ENCODE measurements at places on chromosomes 1 and 21.

DNA sequence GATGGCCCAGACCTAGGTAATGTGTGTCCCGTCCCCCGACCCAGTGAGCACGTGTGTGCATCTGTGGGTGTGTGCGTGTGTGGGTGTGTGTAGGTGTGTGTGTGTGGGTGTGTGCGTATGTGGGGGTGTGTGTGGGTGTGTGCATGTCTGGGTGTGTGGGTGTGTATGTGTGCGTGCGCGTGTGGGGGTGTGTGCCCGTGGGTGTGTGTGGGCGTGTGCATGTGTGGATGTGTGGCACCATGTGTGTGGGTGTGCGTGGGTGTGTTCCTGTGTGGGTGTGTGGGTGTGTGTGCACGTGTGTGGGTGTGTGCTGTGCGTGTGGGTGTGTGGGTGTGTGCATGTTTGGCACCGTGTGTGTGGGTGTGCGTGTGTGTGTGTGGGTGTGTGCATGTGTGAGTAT lies 309.5 kb downstream of the KIF26B start:
- no peak for DNase-seq

DNA sequence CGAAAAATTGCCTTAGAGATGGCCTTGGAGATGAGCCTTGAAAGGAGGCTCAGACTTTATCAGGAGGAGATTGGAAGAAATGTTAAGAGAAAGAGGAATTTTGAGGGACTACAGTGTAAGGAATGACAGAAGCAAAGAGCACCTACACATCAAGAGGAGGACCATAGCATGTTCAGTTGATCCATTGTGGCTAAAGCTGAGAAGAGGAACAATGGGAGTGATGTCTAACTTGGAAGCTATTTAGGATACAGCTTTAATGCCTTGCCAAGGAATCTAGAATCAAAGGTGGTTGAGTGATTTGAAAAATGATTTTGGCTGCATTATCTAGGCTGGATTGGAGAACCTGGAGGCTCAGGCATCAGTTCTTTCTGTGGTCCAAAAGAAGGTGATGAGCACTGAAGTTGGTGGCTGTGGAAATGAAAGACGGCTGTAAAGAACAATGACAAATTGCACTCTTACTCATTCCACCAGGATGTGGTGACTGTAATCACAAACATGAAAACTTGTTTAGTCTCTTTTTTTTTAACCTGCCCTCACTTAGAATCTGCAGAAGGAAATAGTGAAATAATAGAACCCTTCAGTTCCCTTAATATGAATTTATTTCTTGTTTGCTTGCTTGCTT lies 11.3 kb downstream of the FAM20B start:
- no peak for DNase-seq

- DNase-seq: no peak
These were observed 33.9 kb downstream of the OLFML2B start for GRCh38 chr1:161989786-161990185.

GRCh38 chr1:172254521-172255222 lies 165.8 kb upstream of the C1orf105 start:
- no peak for DNase-seq

GRCh38 chr1:50368179-50369007 lies 54.9 kb downstream of the DMRTA2 start:
- DNase-seq: no peak

GRCh38 chr1:203239081-203239480 lies 9.6 kb upstream of the CHIT1 start:
- DNase-seq: no peak

DNA sequence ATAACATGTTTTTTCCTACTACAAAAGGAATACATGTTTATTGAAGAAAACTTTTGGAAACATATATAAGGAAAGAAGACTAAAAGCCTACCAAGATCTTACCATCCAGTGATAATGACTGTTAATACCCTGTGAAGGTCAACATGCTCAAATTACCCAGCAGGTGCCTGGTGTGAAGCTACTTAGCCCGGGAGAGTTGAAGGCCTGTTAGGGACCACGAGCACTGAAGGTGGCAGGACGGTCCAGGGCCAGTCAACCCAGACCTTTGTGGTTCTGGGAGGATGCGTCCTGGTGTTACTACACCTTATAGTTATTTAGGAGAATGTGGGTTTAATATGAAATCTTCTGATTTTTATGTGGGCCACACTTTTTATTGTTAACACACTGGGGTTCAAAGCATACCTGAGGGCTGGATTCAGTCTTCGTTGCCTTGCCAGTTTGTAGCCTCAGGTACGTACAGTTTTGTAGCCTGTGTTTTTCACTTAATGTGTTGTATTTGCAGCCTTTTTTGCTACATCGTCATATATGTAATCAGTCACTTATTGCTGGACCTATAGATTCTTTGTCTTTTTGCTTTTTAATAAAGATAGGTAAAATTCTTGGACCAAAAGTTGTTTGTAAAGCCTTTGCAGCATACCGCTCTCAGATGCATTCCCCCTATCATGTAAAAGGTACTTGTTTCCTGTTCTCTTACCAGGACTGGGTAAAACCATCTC lies 9.8 kb downstream of the ITSN1 start:
- no peak for DNase-seq

DNA sequence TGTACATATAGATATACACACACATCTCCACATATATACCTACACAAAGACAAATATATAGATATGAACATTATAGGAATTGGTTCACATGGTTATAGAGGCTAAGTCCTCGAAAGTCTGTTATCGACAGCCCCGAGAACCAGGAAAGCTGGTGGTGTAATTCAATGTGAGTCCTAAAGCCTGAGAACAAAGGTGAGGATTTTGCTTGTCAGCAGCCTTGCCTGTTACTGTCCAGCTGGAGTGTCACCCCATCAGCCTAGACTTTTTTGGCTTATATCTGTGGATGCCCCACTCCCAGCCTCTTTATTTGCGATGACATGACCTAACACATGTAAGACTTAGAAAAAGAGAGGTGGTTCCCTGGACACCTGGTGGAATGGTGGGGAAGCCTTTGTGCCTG lies 97.0 kb downstream of the GIPC2 start:
- no peak for DNase-seq

GRCh38 chr1:15100880-15101760 lies 52.4 kb upstream of the TMEM51 start:
- DNase-seq: no peak

- DNase-seq: no peak
These were observed 821 bp upstream of the KHDRBS1 start for GRCh38 chr1:32012709-32013385.

GRCh38 chr1:64877151-64877550 lies 89.2 kb downstream of the JAK1 start:
- DNase-seq: no peak

DNA sequence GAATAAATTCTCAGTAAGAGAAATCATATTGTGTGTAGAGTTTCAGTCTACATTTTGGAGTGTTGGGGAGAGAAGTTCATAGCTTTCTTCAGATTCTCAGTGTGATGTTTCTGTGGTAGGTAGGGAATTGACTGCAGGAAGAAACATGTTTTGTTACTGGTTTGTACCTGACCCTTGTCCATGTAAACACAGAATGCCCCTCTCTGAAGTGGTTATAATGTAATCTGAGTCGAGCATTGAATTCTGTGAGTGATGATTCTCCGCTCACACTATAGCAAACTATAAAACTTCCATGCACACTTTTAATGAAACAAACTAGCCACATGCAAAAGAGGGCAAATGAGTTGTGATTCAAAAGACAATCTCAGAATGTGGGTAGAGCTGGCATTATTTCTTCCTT lies 433.2 kb downstream of the USP25 start:
- no peak for DNase-seq

DNA sequence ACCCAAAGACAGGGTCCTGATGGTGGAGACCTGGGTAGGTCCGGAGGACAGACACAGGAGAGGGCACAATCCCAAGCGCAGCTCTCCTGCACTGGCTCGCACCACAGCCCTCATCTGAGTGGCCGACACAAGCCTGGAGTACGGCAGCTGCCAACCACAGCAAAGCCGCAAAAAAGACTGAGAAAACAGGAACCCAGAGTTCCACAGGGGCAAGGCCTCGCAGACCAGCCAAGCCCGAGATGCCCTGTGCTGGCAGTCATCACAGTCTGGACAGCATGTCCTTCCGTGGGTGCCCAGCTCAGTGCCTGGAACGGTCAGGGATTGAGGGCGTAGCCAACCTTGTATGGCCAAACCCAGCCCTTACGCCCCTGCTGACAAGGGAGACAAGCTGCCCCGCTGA lies 11.4 kb downstream of the ZBTB48 start:
- no peak for DNase-seq

DNA sequence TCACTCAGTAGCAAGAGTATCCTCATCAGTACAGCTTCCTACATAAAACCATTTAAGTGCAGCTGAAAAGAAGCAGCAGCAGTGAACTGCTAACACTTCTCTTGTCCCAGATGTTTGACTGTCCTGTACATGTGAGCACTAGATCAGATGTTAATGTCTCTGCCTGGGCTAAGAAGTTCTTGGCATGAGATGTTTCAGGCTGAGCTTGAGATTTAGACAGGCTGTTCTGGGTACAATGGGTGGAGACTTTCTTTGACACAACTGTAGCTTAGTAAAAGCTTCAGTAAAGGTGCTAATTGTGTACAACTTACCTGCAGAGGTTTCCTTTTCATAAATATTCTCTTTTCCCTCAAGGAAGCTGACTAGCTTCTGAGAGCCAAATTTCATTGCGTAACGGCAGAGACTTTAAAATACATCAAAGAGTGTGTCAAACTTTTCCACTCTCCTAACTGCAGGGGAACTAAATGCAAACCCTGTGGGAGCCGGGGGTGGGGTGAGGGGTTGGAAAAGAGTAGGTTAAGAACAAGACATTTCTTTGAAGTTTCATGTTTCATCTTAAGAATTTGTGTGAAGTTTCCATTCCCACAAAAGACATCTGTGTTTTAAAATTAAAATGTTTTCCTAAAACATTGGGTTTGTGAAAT lies 82.1 kb upstream of the CCDC190 start:
- DNase-seq: no peak

- peak; percentile 25 for DNase-seq
These were observed 15.4 kb downstream of the COL18A1 start for GRCh38 chr21:45420061-45421041.

- no peak for DNase-seq
These were observed 22.4 kb upstream of the NPPB start for GRCh38 chr1:11880911-11881748.

DNA sequence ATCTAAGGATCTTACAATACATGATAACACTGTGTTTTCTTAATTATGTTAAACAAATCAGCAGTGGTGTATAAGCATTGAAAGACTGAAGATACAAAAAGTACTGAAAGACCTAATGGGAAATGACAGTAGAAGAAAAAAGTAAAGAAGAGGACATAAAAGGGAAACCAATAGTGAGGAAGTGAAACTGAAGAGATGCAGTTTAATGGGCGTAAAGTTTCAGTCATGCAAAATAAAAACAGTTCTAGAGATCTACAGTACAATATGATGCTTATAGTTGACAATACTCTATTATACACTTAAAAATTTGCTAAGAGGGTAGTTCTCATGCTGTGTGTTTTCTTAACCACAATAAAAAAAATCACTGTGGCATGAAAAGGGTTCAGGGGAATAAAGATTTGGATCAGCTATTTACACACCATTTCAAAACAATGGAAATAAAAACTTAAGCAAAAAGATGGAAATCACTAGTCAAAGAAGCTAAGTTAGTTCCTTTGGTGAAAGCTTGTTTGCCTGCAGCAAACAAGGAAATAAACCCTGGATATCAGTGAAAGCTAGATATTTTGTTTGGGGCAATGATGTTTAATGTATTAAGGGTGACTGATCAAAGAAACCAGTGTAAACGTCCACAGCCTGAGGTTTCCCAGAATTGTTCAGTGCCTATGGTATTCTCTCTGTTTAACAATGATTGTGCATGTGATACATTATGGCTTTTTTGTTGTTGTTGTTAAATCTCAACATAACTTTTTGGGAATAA lies 1160.8 kb upstream of the ADGRL2 start:
- DNase-seq: no peak

- DNase-seq: no peak
These were observed 480.2 kb downstream of the COL11A1 start for GRCh38 chr1:102628109-102628613.

DNA sequence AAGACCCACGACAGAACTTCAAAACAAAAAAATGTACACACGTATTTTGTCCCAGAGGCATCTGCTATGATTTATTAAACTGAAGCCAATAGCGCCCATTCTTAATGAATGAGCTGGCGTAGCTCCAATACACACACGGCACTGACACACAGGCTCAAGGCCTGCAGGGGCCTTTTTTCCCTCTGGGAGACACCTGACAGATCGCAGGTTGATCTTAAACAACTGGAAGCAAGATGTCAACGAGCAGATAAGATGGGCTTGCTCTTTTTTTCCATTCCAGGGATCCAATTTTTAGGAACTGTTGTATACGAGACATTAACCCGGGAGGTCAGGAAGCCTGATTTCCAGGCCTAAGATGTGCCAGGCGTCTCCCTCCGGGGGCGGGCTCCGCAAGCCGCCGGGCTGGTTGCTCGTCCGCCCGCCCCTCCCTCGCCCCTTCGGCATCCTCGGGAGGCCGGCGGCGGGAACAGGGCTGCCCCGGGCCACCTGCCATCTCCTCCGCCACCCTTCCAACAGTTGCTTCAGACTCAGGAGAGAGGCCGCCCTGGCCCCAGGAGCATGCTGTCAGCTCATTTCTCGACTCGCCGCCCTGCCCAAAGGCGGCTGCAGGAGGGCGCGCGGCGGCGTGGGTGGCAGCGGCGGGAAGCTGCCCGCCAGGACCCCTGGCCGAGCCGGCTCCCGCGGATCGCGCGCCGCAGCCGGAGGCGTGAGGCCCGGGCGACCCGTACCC lies 735 bp downstream of the TTC13 start:
- DNase-seq: peak; percentile 39

DNA sequence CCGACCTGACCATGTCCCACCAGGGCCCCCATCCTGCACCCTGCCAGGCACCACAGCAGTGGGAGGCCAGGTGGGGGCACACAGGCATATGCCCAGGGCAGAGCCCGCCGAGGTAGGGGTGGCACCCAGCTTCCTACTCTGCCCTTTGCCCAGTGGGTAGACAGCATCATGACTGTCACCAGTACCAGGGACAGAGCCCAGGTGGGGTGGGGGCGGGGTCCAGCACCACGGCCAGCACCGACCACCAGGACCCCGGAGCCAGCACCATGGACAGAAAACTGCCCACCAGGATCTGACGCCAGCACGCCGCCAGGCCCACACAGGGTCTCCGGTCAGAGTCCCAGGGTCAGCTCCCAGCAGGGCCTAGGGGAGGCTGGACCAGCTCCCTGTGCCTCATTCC lies 3.8 kb downstream of the TAS1R3 start:
- no peak for DNase-seq

Measured in right lobe of liver (tissue), 6 donors.